ENCODE measurements at places on chromosomes 16 and 17. TPM values are rescaled to one million over a fixed set of nuclear protein-coding genes. Genes with fewer than 3 reads are reported as not detected.

ABCA6 gene
- total RNA-seq: not detected

C17orf78 gene
- not detected for total RNA-seq

CPNE2 gene
- 17.0 TPM for total RNA-seq

ODAD4 gene
- total RNA-seq: 1.1 TPM

OTOP3 gene
- not detected for total RNA-seq

ALOX15 gene
- total RNA-seq: not detected

ADGRG1 gene
- 13.6 TPM for total RNA-seq

SERPINF2 gene
- 0.29 TPM for total RNA-seq

RFWD3 gene
- 32.2 TPM for total RNA-seq

OR4D1 gene
- not detected for total RNA-seq

CDRT15L2 gene
- not detected for total RNA-seq

DNA sequence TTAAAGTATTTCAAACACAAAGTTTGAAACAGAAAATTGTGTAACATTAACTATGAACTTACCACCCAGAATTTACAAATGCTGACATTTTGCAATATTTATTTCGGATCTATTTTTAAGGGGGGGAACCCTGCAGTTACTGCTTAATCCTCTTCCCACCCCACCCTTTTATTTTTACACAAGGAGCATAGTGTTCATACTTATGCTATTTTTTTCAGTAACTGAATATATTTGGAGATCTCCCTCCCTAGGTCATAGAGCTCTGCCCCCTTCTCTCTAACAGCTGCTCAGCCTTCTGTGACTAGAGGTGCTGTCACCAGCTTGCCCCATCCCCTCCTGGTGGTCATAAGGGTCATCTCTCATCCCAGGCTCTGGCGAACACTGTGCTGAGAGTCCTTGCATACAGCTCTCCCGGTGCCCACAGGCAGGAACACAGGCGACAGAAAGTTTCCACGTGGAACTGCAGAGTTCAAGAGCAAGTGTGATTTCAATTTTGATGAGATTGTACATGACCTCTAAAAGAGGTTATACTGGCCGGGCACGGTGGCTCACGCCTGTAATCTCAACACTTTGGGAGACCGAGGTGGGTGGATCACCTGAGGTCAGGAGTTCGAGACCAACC, 44.2 kb downstream of the SNX20 start:
- H3K27me3 ChIP-seq: no peaks in the 10 kb centered on the region
- no peaks in the 10 kb centered on the region for H3K36me3 ChIP-seq
- no peaks in the 10 kb centered on the region for H3K4me1 ChIP-seq

DNA sequence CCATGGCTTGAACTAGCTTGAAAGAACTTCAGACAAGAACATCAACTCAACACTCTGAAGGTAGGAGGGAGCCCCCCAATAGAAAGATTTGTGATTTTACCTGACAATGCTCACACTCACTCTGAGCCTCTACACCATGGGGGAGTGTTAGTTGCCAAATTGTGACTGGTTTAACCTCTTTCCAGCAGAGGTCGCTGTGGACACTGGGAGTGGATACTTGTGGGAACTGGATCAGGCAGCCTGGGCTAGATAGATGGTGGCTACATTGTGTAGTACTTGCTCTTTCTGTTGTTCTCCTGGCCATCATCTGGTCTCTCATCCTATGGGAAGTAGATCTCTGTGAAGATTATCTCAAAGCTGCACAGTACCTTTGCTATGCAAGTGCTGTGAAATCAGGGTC, 2.9 kb downstream of the SMPD3 start:
- peaks cover 7% of the 10 kb centered on the region for H3K4me1 ChIP-seq
- no peak for DNase-seq
- H3K27me3 ChIP-seq: peaks cover 28% of the 10 kb centered on the region
- no peak overlapping the region for H3K27ac ChIP-seq
- no peak overlapping the region for H3K4me3 ChIP-seq
- H3K36me3 ChIP-seq: no peaks in the 10 kb centered on the region

DNA sequence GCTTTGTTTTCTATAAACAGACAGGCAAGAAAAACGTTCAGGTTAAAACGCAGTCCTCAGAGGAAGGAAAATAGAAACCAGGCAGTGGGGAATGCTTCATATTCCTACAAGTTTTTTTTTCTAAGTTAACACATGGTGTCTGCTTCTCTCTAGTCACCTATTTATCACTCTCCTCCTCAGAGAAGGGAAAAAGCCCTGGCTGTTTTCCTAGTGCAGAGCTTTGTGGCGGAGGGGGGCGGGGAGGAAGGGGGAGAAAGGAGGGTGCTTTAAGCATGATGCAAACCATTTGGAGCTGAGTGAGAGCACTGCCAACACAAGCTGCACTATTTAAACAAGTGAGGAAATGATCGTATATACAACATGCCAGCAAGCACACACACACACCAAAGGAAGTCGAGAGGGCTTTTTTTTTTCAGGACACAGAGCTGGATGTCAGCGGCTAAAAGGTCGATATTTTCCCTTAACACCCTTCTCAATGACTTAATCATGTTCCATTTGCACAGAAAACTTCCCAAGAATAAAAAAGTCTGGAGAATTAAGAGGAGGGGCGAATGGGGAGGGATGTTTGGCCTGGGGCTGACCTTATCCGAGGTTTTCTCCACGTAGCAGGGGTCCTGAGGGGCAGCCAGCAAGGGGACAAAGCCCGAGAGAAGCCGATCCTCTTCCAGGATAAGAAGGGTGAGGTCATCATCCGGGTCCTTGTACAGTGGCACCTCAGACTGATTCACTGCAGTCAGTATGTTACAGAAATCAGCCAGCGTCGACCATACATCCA, 117.4 kb downstream of the HIC1 start:
- H3K27ac ChIP-seq: peak overlapping the region; percentile 99
- no peak overlapping the region for H3K4me3 ChIP-seq
- H3K36me3 ChIP-seq: peaks cover 13% of the 10 kb centered on the region
- peaks cover 51% of the 10 kb centered on the region for H3K4me1 ChIP-seq

DNA sequence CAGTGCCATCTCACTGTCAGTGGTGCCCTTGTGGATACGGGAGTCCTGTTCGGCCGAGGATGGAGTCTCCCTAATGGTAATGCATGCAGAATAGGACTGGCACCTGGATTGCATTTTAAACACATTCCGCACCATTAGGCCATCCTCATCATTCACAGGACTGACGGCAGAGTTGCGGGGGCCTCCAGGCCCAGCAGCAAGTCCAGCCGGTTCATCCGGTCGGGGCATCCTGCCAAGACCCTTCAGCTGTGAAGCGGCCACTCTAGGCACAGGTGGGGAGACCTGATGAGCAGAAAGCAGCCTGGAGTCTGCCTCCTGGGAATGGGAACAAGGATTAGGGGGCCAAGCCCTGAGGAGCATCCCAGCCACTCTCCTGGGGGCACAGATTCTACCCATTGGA, 90.3 kb upstream of the XYLT1 start:
- no peak for DNase-seq
- no peaks in the 10 kb centered on the region for H3K4me1 ChIP-seq
- no peaks in the 10 kb centered on the region for H3K36me3 ChIP-seq
- no peak overlapping the region for H3K4me3 ChIP-seq
- peaks cover 4% of the 10 kb centered on the region for H3K27me3 ChIP-seq

DNA sequence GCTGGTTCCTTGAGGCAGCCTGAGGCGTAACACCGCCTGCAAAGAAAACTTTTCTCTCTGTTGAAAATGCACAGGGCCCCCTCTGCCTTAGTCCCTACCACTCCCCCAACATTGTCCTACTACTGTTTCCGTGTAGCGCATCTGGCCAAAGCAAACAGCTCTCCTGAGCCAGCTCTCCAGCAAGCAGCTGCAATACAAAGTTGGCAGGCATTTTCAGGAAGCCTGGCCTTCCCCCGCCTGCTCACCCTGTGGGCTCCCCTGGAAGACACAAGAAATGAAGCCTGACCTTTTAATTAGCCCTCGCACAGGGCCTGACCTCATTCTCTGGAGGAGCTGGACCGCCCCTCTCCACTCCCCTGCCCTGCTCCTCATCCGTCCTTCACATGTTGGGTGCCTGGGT, 66.7 kb downstream of the SOX9 start:
- peak; percentile 50 for DNase-seq
- H3K36me3 ChIP-seq: no peaks in the 10 kb centered on the region
- no peak overlapping the region for H3K27ac ChIP-seq

- no peaks in the 10 kb centered on the region for H3K36me3 ChIP-seq
- no peak overlapping the region for H3K27ac ChIP-seq
- H3K4me1 ChIP-seq: peaks cover 10% of the 10 kb centered on the region
- H3K27me3 ChIP-seq: peaks cover 17% of the 10 kb centered on the region
- peak overlapping the region; percentile 48 for H3K4me3 ChIP-seq
- peak; percentile 44 for DNase-seq
Observed at GRCh38 chr16:57984443-57985203, 13.7 kb upstream of the CNGB1 start.

- no peaks in the 10 kb centered on the region for H3K36me3 ChIP-seq
- no peak overlapping the region for H3K4me3 ChIP-seq
- no peak overlapping the region for H3K27ac ChIP-seq
- no peak for DNase-seq
- H3K4me1 ChIP-seq: peaks cover 4% of the 10 kb centered on the region
Observed at GRCh38 chr17:58557981-58558380, 43.5 kb upstream of the MTMR4 start.

- peaks cover 25% of the 10 kb centered on the region for H3K4me1 ChIP-seq
- H3K36me3 ChIP-seq: no peaks in the 10 kb centered on the region
- H3K4me3 ChIP-seq: no peak overlapping the region
- DNase-seq: no peak
- H3K27me3 ChIP-seq: no peaks in the 10 kb centered on the region
Observed at GRCh38 chr16:86735727-86736126, 157.4 kb downstream of the FOXL1 start.

DNA sequence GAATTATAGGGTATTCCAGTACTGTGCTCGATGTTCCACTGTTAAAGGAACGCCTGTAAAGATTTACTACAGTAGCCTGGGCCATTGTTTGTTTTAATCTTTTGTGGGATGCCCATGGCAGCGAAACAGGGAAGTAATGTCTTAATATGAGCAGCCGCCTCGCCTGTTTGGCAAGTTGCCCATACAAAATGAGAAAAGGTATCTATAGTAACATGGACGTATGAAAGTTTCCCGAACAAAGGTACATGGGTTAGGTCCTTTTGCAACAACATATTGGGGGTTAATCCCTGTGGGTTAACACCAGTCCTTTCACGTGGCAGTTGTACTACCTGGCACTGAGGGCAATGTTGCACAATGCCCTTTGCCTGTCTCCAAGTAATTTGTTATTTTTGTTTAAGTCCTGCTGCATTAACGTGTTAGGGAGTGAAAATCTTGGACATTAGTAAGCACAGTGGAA, 21.1 kb upstream of the TMC5 start:
- no peak for DNase-seq
- H3K4me1 ChIP-seq: peaks cover 7% of the 10 kb centered on the region
- H3K4me3 ChIP-seq: no peak overlapping the region
- H3K27me3 ChIP-seq: no peaks in the 10 kb centered on the region

- no peak for DNase-seq
- H3K36me3 ChIP-seq: no peaks in the 10 kb centered on the region
- H3K27ac ChIP-seq: no peak overlapping the region
Observed at GRCh38 chr17:29948448-29949215, 7.2 kb downstream of the EFCAB5 start.

DNA sequence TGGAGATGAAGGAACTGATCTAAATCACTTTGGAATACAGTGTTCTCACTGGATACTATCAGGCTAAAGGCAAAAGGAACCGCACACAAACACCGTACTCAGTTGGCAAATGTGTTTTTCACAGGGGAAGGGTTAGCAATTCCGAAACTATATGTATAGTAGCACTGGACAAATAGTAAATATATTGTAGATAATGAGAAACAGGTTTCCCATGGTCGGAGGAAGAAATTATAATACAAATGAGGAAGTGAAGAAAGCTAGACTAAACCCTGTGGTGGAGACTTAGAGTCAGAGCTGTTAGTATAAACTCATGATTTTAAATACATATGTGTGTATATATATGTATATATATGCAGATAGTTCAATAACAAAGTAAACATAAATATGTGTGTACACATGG, 414.1 kb upstream of the SALL1 start:
- no peak overlapping the region for H3K4me3 ChIP-seq
- no peaks in the 10 kb centered on the region for H3K36me3 ChIP-seq
- H3K4me1 ChIP-seq: no peaks in the 10 kb centered on the region
- no peaks in the 10 kb centered on the region for H3K27me3 ChIP-seq
- DNase-seq: no peak

DNA sequence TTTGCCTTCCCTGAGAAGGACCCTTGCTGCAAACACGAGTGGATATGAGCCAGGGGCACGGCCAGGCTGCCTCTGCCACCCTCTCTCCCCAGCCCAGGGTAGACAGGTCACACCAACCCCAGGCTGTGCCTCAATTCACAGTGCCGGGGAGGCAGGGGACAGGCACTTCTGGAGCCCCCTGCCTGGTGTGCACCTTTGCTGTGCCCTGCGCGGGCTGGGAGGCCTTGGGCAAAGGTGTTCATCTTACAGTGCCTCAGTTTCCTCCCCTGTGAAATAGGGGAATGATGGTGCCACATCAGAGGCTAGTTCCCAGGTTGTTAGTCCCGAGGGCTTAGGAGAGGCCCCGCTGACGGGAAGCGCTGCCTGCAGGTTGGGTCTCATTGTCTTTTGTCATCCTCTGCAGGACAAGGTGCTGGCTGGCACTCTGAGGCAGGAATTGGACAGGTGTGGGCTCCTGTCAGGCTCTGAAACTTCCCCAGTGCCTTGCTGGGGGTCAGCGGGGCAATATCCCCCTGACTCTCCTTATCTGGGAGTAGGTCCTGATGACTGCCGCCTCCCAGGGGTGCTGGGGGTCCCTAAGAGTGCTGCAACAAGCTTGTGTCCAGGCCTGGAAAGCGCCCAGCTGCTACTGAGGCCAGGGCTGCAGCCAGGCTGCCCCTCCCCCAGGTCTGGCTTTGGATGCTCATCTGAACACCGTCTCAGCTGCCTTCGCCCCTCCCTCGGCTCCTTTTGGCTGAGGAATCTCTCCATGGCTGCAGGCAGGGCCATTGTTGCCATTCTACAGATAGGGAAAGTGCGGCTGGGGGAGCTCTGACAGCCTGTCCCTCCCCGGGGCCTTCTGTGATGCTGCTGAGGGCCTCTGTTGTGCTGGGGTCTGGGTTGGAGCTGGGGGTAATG, 3.1 kb downstream of the PRSS21 start:
- H3K36me3 ChIP-seq: no peaks in the 10 kb centered on the region
- no peaks in the 10 kb centered on the region for H3K4me1 ChIP-seq
- H3K27me3 ChIP-seq: peaks cover 12% of the 10 kb centered on the region

GRCh38 chr16:89256651-89257254, 39.2 kb downstream of the ZNF778 start:
- H3K4me1 ChIP-seq: peaks cover 11% of the 10 kb centered on the region
- H3K27me3 ChIP-seq: no peaks in the 10 kb centered on the region
- H3K27ac ChIP-seq: no peak overlapping the region

DNA sequence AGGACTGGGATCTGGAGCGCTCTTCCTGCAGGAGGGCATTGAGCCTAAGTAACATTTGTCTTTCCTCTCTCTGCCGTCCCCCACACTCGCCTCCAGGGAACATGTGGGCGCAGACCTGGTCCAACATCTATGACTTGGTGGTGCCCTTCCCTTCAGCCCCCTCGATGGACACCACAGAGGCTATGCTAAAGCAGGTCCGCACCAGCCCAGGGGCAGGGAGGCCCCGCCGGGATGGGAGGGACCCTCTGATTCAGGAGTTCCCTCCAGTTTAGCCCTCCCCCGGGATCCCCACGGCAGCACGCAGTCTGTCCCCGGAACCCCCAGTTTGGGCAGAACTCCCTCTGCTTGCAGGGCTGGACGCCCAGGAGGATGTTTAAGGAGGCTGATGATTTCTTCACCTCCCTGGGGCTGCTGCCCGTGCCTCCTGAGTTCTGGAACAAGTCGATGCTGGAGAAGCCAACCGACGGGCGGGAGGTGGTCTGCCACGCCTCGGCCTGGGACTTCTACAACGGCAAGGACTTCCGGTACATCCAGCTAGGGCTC, 14.1 kb downstream of the ACE start:
- H3K36me3 ChIP-seq: no peaks in the 10 kb centered on the region
- H3K4me3 ChIP-seq: no peak overlapping the region
- peaks cover 14% of the 10 kb centered on the region for H3K27me3 ChIP-seq
